ENCODE measurements at places on chromosomes 11 and 22. TPM values are rescaled to one million over a fixed set of nuclear protein-coding genes. Genes with fewer than 3 reads are reported as not detected.

The MED17 gene
- polyA plus RNA-seq, result 4.4 TPM

The APOL5 gene
- not detected for polyA plus RNA-seq

The NCF4 gene
- polyA plus RNA-seq, result 209 TPM

The ASPHD2 gene
- 2.6 TPM for polyA plus RNA-seq

The CARD18 gene
- polyA plus RNA-seq, result not detected

The IL18 gene
- polyA plus RNA-seq, result 6.8 TPM

The CCDC157 gene
- polyA plus RNA-seq, result 0.50 TPM

GRCh38 chr11:83721263-83721662 is 435.1 kb upstream of the CCDC90B start:
- DNase-seq, result no peak

DNA sequence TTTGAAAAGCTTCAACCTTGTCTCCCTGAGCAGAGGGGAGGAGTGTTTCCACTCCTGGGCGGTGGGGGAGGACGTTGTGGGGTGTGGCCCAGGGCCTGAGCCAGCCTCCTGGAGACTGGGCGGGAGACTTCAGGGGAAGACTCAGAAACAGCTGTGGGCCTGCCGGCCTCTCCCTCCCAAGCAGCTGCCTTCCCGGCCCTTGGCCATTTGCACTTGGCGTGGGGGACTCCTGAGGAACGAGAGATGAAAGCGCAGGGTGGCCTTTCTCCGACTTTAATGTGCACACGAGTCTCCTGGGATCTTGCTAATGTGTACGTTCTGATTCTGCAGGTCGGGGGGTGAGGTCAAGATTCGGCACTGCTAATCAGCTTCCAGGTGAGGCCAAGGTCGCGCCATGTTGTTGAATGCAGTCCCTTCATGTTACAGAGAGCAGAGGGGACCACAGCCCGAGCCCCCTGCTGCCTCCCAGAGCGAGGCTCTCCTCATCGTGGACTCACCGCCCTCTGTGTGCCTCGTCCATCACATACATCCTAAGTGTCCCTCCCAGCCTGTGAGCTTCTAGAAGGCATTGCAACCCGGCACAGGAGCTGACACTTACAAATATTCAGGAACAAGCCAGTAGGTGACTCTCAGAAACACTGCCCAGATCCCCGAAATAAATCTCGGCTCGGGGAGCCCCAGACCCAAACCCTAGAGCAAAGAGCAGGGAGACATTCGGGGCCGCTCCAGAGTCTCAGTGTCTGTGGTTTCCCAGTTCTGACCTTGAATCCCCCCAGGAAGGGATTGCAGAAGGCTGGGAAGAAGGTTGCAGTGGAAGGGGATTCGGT is 7.7 kb downstream of the LIF start:
- DNase-seq, result no peak

GRCh38 chr11:44968510-44968909 is 17.8 kb upstream of the TP53I11 start:
- no peak for DNase-seq

DNA sequence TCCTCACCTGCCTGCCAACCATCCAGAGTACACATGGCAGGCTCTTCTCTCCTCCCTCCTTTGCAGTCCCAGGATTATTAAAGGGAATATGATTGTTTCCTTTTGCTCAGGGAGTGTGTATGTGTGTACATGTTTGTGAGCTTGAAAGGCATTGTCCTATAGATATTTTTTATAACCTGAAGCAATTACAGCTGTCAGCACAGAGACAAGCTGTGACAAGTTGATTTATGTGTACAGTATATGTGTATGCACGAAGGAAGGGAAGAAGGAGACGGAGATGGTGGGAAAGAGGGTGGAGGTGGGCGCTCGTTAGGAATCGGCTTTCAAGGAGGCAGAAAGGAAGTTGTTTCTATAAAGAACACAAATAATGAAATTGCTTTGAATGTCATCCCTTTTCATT is 537.0 kb downstream of the NTM start:
- no peak for DNase-seq

GRCh38 chr11:117769533-117769932 is 27.5 kb downstream of the DSCAML1 start:
- DNase-seq, result no peak

DNA sequence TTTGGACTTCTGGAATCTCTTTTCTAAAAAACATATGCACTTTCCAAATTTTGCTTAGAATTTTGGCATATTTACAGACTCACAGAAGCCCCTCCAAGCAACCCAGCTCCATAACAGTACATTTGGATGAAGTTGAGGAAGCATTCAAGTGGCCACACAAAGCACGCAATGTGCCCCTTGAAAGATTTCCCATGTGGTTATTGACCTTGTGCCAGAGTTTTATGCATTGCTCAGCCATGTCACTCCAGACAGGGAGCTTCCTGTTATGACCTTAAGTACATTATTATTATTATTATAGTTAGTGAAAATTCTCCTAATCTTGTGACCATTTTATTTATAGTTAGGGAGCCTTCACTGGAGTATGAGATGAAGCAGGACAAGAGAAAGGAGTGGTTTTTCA is 35.0 kb upstream of the BDNF start:
- no peak for DNase-seq

GRCh38 chr11:65184146-65184545 is 2.4 kb downstream of the CAPN1 start:
- no peak for DNase-seq

DNA sequence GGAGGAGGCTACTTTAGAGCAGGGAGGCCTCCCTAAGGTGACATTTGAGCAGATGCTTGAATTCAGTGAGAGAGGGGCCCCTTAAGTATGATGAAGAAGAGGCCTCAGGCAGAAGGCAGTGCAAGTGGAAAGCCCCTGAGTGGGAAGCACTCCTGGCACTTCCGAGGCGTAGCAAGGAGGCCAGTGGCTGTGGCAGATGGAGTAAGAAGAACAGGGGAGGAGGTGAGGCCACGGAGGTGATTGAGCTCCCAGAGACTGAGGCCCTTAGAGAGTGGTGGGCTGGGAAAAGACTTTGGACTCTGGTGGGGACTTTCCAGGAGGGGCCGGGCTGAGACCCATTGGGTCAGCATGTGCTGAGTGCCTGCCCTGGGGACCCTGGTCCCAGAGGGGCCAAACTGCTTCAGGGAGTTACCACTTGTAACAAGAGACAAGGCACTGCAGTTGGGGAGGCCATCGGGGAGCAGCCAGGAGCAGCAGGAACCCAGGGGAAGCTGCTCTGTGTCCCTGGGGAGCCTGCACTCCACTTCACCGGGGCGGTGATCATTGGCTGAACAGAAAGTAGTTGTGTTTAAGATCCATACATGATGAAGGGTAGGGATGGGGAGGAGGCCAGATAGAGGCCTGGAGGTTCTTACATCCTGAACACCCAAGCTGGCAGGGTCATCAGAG is 2.5 kb upstream of the CENPM start:
- no peak for DNase-seq

GRCh38 chr11:121291319-121291718 is 1.3 kb upstream of the SC5D start:
- DNase-seq, result no peak

DNA sequence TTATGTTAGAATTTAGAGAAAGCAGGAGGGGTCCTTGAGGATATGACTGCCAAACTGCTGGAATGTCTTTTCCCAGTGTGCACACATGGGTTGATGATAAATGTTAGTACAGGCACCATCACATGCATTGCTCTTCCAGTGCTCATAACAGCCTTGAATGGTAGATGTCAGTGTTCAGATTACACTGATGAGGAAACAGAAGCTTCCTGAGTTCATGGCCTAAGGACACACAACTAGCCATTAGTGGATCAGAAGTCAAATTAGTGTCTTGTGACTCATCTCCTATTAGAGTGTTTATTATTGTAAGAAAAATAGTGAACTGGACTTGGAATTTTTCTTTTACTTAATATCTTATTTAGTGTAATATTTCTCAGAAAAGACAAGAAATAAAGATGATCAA is 241.5 kb downstream of the DDX10 start:
- DNase-seq, result no peak

DNA sequence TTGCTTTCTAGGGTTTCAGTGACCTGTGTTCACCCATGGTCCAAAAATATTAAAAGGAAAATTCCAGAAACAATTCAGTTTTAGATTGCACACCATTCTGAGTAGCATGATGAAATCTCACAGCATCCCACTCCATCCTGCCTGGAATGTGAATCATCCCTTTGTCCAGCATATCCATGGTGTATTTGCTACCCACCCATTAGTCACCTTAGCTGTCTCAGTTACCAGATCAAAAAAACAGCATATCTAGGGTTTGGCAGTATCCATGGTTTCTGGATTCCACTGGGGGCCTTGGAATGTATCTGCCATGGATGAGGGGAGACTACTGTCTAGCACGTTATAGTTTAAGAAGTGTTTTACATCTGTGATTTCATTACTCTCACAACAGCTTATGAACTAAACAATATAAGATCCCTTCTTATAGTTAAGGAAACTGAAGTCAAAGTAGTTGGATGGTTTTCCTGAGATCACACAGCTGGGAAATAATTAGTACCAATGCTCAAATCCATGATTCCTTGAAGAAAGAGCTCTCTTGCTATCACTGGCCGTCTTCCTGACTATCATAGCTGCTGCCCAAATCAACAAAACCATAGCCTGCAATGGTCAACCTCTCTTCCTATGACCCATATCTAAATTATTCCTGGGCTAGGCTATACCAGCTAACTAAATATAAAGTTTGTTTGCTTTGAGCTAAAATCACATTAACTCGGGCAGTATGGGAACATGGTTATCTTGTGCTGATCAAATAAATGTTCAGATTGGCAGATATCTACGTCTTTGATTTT is 122.6 kb downstream of the MICAL2 start:
- DNase-seq, result no peak
